ENCODE measurements at places on chromosomes 4 and X.

DNA sequence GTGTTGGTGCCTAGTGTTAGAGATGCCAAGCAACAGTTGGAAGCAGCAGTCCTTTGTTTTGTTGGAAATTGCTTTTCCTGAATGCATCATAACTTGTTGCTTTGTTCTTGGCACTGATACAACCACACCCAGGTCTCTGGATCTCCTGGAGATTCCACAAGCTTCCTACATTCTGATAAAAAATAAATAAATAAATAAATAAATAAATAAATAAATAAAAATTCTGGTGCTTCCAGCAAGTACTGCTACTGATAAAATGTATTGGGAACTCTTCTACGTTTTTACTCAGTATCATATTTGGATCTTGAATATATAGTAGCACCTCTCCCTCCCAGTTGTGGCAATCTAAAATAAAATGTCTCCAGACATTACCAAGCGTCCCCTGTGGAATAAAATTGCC lies 62.7 kb upstream of the GRID2 start:
- no peak for DNase-seq

GRCh38 chrX:56600141-56600540 lies 36.7 kb downstream of the UBQLN2 start:
- no peak for DNase-seq

DNA sequence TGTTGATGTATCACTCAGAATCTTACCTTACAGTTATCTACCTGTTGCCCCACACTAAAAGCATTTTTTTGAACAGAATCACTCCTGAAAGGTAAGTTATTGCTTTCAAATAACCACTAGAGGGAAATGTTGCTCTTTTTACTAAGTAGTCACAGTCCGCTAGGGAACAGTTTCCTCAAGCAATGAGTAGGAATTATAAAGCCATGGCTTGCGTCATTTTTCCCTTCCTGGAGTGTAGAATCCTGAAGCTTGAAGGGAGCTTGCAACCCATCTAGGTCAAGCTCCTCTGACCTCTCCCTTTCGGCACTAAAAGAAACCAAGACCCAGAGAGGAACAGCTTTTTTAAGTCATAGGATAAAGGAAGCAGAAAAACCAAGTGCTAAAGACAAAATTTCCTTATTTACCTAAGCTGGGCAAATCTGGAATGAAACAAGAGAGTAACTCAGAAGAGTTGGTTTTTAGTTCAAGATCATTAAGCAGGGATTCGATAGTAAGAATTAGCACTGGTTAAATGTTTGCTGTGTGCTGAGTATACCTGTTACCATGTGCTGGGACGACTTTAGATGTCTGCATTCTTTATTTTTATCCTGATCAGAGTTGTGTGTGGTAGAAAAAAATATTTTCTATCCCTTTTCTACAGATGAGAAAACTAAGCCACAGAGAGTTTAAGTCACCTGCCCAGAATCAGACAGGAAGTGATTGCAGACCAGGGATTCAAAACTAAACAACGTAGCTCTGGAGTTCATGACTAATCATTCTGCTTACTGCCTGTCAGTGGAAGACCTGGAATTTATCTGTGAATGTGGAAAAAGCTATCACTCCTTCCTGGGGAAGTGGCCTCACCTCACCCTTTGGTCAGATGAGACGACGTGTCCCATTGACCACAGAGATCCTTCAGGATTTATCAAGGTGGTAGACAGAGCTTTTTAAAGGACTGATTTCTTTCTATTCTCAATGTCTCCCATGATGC lies 631.5 kb downstream of the RAB28 start:
- DNase-seq = no peak

DNA sequence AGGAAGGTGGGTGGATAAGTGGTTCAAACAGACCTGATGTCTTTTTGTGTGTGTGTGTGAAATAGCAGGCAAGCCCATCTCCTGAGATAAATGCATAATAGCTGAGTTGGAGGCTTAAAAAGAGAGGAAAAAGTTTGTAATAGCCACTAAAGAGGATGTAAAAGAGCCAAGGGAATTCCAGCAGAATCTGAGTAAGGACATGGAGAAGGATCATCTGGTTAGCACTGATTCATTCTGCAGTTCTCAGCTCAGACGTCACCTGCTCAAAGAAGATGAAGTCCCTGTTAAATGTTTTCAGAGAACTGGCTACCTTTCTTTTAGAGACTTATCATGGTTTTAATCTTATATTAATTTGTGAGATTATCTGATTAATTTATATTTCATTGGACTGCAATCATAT lies 21.0 kb upstream of the IL13RA2 start:
- DNase-seq = no peak

DNA sequence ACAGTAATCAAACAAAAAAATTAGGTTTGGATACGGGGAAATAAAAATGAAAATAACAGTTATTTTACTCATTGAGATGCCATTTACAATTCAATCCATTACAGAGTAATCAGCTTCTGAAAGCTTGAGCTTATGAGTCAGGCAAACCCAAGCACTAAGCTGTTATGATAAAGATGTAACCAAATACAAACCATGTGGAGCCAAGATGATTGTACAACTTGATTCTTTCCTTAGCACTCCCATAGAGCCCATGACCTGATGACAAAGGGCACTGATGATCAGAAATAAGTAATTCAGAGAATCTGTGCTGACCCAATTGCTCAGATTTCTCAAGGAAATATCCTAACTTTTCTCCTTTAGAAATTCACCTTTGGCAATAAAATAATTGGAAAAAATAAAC lies 40.5 kb upstream of the PRKG2 start:
- DNase-seq = no peak

DNA sequence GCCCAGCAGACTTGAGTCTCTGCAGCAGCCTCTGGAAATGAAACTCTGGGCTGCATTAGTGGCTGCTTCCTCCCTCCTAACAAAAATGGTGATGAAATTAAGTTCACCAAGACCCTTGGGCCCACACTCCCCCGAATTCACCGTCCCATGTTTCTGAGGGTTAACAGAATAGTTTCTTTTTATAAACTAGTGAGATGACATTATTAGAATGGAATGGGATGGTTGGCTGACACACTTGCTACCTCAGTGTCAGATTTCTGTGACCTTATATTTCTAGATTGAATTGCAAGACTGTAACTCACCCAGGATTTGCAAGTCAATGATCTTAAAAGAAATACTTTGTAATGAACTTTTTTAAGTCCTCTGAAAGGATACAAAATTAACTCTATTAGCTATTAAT lies 127.1 kb downstream of the SHROOM3 start:
- no peak for DNase-seq

GRCh38 chrX:77743720-77744119 lies 42.3 kb downstream of the ATRX start:
- no peak for DNase-seq

GRCh38 chrX:57445076-57445475 lies 146.7 kb upstream of the ZXDB start:
- DNase-seq = no peak

- no peak for DNase-seq
Observed at GRCh38 chr4:11131491-11131890, 297.2 kb downstream of the HS3ST1 start.

- no peak for DNase-seq
Observed at GRCh38 chr4:95522682-95523530, 25.9 kb downstream of the UNC5C start.

DNA sequence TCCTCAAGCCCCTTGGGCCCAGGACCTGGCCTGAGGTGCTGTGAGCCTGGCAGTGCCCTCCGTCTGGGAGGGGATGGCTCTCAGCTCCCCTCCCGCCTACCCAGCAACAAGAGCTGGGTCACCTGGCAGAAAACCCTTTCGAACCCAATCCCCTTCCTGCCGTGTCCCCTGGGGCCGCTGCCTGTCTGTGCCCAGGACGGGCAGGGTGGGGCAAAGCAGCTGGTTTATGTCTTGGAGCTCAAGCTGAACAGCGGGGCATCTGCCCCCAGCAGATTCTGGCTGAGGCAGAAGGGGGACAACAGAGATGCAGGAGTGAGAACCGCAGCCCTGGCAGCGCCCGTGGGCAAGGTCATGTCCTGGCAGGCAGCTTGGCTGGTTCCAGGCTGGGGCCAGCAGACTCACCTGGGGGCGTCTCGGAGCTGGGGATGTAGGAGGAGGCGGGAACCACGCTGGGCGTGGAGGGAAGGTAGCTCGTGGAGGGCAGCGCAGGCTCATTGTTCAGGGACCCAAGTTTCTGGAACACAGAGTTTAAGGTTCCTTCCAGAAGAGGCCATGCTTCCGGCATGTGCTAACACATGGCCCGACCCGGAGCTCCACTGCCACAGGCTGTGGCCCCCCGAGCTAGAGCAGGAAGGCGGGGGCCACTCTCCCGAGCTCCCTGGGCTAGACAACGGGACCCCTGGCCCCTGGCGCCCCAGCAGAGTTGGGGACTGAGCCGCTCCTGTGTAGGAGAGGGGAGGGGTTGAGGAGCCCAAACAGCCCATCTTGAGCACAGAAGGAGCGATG lies 24.2 kb downstream of the NELFA start:
- DNase-seq = no peak

DNA sequence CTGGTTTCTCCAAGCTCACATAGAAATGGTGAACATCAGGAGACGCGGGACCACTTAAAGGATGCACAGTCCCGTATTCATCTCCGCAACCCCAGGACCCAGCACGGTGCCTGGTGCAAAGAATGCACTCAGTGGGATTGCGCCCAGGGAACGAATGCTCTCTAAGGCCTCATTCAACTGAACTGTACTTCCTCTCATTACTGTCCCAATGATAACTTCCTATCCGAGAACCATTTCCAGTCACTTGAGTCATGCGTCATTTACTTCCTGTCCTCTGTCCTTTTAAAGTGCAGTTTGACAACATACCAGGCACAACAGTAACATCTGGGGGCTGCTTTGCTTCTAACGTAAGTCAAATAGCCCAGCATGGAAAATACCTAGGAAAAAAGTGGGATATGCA lies 75.7 kb downstream of the RBM47 start:
- DNase-seq = no peak

- DNase-seq = no peak
Observed at GRCh38 chr4:143701365-143701764, 890 bp upstream of the FREM3 start.

GRCh38 chrX:155968791-155969190 lies 28.7 kb upstream of the IL9R start:
- DNase-seq = no peak

DNA sequence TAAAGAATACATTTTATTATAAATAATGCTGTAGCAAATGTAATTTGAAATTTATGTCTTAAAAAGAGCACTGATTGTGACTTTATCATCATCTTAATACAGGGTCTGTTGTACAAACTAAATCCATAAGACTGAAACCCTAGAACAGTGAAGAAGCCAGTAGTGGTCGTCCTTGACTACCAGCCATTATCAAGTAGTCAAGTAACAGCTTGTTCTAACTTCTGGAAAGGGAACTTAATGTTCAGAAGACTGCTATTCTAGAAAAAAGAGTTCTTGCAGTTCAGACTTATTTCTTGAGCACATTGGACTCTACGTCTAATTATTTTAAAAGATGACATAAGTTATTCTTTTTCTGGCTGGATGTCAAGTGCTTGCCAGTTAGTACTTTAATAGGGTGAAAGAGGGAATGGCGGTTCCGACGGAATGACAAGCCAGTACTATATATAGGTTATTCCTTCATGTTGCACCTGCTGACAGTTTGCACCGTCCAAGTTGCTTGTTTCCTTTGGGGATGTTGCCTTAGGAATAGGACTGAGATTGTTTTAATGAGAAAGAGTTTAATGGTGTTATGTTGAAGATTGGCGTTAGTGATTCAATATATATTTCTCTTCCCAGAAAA lies 109.9 kb downstream of the RAPGEF2 start:
- no peak for DNase-seq

DNA sequence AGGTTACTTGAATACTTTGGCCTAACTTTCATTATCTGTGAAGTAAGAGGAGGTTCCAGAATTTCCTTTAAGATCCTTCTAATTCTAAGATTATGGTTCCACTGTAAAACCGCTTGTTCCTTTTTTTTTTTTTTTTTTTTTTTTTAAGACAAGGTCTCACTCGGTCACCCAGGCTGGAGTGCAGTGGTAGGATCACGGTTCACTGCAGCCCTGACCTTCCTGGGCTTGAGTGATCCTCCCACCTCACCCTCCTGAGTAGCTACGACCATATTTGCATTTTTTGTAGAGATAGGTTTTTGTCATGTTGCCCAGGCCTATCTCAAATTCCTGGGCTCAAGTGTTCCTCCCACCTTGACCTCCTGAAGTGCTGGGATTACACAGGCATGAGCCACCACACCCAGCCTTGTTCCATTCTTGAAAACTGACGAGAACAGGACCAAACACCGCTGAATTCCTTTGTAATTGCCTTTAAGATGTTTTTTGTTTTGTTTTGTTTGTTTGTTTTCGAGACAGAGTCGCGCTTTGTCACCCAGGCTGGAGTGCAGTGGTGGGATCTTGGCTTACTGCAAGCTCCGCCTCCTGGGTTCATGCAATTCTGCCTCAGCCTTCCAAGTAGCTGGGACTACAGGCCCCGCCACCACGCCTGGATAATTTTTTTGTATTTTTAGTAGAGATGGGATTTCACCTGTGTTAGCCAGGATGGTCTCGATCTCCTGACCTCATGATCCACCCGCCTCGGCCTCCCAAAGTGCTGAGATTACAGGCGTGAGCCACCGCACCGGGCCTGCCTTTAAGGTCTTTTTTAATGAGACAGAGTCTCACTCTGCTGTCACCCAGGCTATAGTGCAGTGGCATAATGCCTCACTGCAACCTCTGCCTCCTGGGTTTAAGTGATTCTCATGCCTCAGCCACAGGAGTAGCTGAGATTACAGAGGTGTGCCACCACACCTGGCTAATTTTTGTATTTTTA lies 6.8 kb downstream of the PDS5A start:
- DNase-seq = no peak

DNA sequence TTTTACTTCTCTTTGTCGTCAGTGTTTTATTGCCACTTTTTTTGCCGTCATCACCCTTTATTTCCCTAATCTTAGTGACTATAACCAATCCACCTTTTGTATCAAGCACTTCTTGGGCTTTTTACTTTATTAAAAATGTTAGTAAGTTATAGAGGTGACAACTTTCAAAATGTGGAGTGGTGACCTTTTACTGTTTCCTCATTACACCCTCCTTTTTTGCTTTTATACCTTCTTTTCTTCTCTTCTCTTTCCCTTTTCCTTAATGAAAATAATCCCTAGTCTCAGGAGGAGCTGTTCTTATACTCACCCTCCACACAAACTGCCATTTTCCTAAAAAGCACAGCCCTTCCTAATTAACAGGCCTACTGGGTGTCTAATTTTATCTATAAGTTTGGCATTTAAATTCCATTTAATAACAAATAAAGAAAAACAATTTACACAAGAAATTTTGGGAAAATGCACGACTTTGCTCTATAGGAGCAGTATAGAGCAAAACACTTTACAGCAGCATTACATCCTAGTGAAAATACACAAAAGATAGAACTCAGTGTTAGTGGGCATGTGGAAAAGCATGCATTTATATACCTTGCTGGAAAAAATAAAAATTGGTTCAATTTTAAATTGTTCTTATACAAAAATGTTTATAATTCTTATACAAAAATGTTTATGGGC lies 27.3 kb downstream of the BBS12 start:
- no peak for DNase-seq

- no peak for DNase-seq
Observed at GRCh38 chr4:2451036-2451520, 17.8 kb upstream of the RNF4 start.

GRCh38 chrX:107978707-107979307 lies 3.4 kb downstream of the TEX13B start:
- no peak for DNase-seq

Data from stimulated activated CD8-positive, alpha-beta memory T cell treated with anti-CD3 and anti-CD28 coated beads, Interleukin-12 subunit alpha, Interleukin-12 subunit beta, amount 100 ng/mL, for 1 hour (primary cell).